Foreskin keratinocyte (primary cell): ENCODE measurements at places on chromosomes 1 and 21. TPM values are rescaled to one million over a fixed set of nuclear protein-coding genes. Genes with fewer than 3 reads are reported as not detected.
A peak's percentile ranks its signal among the peaks of the same experiment; 100 is the strongest.

The PLPPR5 gene
- 0.17 and 0.23 TPM in 2 replicates for polyA plus RNA-seq

The ZBTB37 gene
- 0.25 and 0.28 TPM in 2 replicates for polyA plus RNA-seq

The TMPRSS2 gene
- polyA plus RNA-seq = not detected in 2 replicates

The S100A2 gene
- 28,573 and 30,723 TPM in 2 replicates for polyA plus RNA-seq

The GBP2 gene
- 0.09 and 0.11 TPM in 2 replicates for polyA plus RNA-seq

The CYP4A22 gene
- not detected in 2 replicates for polyA plus RNA-seq

The ADGRB2 gene
- polyA plus RNA-seq = 2.4 and 2.7 TPM in 2 replicates

The HFM1 gene
- not detected in 2 replicates for polyA plus RNA-seq

The HES5 gene
- 0.54 and 0.91 TPM in 2 replicates for polyA plus RNA-seq

The RNU1-3 gene
- polyA plus RNA-seq = not detected in 2 replicates

The CLDN8 gene
- polyA plus RNA-seq = not detected in 2 replicates

The DCDC2B gene
- not detected in 2 replicates for polyA plus RNA-seq

DNA sequence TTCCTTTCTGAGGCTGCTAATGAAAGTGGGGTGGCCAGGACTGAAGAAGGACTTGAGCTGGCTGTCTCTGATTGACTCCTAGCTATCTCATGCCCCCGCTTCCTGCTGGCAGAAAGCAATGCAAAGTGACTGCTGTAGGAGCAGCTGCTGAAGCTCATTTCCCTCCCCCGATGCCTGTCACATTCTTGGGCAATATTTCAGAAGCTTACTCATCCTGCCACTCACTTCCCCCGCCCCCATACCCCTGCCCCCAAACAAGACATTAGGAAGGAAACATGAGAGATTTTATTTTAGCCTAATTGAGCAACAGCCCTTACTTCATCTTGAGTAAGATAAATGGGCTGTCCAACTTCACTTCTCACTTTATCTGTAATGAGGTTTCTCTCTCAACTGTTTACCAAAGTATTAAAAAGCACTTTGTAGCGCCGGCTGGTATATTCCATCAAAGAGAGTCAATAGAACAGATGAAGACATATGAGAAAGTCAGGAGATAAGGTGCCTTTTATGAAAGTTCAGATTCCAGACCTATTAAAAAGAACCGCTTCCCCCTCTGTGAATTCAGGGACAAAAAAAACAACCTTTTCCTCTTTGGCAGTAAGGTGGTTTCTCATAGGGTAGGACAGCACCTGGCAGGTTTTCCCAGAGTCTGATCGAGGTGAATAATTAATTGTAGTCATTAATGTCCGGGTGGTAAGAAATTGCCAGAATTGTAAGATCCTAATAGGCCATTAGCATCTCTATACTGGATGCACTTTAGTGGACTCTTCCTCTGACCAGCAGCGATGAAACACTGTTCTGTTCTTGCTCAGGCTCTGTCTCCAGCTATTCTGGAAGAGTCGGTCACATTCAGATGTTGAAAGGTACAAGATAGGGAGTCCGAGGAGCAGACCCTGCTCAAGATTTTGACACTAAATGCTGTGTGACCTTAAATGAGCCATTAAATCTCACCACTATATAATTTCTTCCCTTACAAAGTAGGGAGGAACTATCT lies 70.2 kb downstream of the SH3GLB1 start:
- DNase-seq = peak; percentile 69

GRCh38 chr21:37886726-37887299 lies 29.4 kb downstream of the KCNJ6 start:
- DNase-seq = no peak

DNA sequence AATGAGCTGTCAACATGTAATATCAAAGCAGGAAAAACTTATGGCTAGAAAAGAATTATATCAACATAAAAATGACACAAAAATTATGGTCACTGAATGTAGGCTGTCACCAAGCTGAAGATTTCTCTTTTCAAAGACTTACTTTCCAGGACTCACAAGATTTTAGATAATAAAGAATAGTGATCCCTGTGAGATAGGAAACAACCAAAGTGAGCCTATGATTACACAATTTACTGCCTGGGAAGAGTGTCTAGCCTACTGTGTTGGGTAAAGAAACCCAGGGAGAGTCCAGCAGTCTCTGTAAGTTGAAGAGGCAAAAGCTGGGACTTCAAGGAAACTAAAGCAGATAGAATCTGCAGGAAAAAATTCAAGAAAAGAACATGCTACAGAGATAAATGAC lies 20.2 kb upstream of the RGS1 start:
- no peak for DNase-seq

- DNase-seq = no peak
Measured at GRCh38 chr1:232481091-232481490, 148.8 kb downstream of the SIPA1L2 start.

- peak; percentile 70 for DNase-seq
Measured at GRCh38 chr1:85494904-85495266, 29.9 kb upstream of the DDAH1 start.

- DNase-seq = no peak
Measured at GRCh38 chr1:79259390-79260336, 253.1 kb upstream of the ADGRL4 start.

- no peak for DNase-seq
Measured at GRCh38 chr1:23200883-23201282, 16.4 kb downstream of the HTR1D start.

DNA sequence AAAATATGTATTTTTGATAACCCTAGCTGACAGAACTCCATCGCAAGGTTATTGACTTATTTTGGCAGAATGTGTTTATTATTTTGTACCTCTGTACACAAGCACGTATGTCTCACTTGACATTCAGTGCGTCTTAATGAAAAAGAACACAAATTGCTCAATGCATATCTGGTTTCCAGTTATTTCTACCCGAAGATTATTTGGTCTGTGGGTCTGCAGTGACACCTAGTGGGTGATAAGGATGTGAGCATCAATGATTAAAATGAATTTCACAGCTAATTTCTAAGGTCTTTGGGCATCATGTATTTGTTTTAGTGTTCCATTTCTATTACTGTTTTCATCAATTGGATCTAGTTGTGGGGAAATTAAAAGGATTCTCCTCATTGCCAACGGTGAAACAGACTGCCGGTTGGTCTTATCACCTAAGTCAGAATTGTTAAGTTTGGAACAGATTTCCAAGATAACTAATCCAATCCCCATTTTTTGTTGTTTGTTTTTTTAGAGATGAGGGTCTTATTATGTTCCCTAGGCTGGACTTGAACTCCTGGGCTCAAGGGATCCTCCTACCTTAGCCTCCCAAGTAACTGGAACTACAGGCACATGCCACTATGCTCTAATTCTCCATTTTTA lies 13.9 kb downstream of the DDX20 start:
- peak; percentile 34 for DNase-seq

DNA sequence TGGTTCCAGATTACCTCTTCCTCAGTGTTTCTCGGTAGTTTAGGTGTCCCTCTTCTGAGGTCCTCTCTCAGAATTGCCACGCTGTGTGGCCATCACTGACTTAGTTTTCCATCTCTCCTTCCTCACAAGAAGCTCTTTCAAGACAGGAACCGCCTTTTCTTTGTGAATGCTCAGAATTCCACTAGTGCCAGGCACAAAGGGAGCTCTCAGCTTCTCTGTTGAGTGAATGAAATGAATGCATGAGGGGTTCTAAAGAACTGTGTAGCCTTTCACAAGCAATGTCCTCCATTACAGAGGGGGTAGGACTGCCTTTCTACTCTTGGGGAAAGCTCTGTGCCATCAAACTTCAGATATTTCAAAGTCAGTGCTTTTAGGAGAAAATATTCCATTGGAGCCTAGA lies 546.8 kb downstream of the RWDD3 start:
- DNase-seq = no peak

DNA sequence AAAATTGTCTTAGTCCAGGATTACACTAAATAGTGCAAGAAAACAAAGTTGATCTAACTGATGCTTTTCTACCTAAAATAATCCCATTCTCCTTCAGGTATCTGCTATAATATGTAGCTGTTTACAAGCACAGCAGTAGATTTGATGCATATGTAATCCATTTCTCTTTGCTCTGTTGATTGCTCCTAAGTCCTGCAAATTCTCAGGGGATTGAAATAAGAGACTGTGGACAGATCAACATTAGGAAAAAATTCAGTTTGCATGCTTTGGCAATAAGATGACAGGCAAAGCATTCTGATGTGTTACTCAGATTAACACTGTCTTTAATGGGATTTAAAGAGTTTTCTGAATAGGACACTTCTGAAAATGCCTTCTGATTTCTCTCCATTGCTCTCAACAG lies 34.7 kb downstream of the RNF11 start:
- no peak for DNase-seq

- DNase-seq = peak; percentile 63
Measured at GRCh38 chr1:33470495-33471012, 1.9 kb upstream of the ZSCAN20 start.

GRCh38 chr1:8031176-8031785 lies 5.2 kb upstream of the ERRFI1 start:
- no peak for DNase-seq

- no peak for DNase-seq
Measured at GRCh38 chr1:183180218-183180617, 5.8 kb upstream of the LAMC2 start.

GRCh38 chr21:46157987-46158451 lies 2.6 kb upstream of the FTCD start:
- no peak for DNase-seq

DNA sequence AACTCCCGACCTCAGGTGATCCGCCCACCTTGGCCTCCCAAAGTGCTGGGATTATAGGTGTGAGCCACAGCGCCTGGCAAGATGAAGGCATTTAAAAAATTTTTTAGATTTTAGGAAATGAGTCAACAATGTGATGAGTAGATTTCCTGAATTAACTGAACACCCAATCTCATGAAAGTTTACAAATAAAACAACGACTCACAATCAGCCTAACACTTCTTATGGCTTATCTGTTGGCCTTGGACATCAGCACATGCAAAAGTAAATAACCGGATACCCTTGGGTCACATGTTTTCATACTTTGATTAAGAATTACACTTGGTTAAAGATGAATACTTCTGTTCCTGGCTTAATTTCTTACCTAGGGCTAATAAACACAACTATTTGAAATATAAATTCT lies 3.0 kb downstream of the GNG12 start:
- DNase-seq = no peak
